ENCODE measurements at places on chromosomes 1 and 21. TPM values are rescaled to one million over a fixed set of nuclear protein-coding genes. Genes with fewer than 3 reads are reported as not detected.

Gene KANK4
- total RNA-seq, result not detected

Gene TP73
- total RNA-seq, result 8.3 TPM

Gene ZNF697
- 0.22 TPM for total RNA-seq

Gene MARK1
- total RNA-seq, result not detected

Gene GUCA2B
- not detected for total RNA-seq

Gene BTBD19
- total RNA-seq, result 1.0 TPM

Gene AKR7A3
- not detected for total RNA-seq

Gene FBXO2
- not detected for total RNA-seq

Gene BLACAT1
- not detected for total RNA-seq

Gene HTR1D
- total RNA-seq, result not detected

Gene RGS16
- not detected for total RNA-seq

DNA sequence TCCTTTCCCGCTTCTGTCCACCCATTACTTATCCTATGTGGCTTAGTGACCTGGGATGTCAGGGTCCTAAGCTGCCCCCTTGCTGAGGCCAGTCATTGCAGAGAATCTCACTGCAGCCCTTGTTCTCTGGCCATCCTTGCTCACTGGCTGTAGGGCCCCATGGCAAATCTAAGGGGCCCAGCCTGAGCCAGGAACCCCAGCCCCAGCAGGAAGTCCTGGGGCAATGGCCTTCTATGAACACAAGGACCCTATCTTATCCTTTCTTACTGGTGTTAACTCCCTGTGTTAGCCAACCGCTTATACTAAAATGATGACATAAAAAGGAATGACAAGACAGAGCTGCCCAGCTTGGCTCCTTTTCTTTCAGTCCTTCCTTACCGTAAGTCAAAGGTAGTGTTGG is 29.9 kb downstream of the DHCR24 start:
- DNase-seq, result no peak

GRCh38 chr1:84259376-84259775 is 42.1 kb upstream of the SAMD13 start:
- DNase-seq, result no peak

- no peak for DNase-seq
Measured at GRCh38 chr1:60461925-60462595, 388.5 kb upstream of the C1orf87 start.

GRCh38 chr1:150281758-150282557 is at the start of gene CIART:
CIART (plus strand) TSS chr1:150282554; CDS start chr1:150283268, 714 bp downstream.
- DNase-seq, result peak; percentile 50

GRCh38 chr1:148318123-148318903 is 164.8 kb downstream of the PPIAL4G start:
- no peak for DNase-seq

DNA sequence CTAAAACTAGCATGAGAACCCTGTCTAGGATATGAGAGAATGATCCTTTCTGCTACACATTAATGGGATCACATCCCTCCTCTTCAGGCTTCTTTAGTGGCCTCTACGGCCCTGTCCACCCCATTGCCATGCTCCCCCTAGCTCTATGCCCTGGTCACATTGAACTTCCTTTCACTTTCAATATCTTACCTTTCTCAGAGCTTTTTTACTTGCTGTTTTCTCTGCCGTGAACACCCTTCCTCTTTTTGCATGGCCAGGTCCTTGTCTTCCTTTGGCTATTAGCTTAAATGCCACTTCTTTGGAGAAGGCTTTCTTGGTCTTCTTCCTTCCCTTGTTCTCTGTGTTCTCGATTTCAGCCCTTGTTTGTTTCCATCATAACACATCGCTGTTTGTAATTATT is 97.4 kb downstream of the GIPC2 start:
- no peak for DNase-seq

- peak; percentile 88 for DNase-seq
Measured at GRCh38 chr1:153946622-153947241, at the start of gene DENND4B. DENND4B (minus strand) TSS chr1:153946718; CDS start chr1:153944374, 2,344 bp downstream.

DNA sequence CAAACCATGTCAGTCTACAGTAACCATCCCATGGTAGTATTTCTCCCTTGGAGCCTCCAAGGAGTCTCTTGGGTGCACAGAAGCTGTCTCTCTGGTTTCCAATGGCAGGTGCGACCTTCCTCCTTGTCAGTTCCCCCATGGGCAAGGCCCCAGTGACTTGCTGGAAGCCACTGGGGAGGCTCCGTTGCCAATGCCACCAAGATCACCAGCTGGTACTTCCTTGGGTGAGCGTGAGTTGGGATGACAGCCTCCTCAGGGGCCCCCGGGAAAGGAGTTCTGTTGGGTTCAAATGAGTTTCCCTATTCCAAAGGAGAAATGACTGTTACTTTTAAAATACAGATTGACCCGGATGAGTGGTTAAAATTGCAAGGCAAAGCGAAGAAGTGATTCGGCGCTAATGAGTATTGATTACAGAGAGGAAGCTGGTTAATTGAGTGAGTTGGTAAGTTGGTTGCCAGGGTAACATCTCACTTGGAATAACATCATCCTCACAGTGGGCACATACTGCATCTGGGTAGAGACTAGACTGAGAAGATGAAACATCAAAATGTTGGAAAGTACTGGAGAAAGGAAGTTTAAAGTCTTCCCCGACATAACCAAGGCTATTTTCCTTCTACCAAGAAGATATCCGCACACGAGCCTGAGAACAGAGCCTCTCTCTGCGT is 53.0 kb upstream of the LAPTM5 start:
- DNase-seq, result no peak

- peak; percentile 89 for DNase-seq
Measured at GRCh38 chr1:157069601-157070000, 24.1 kb upstream of the ARHGEF11 start.

DNA sequence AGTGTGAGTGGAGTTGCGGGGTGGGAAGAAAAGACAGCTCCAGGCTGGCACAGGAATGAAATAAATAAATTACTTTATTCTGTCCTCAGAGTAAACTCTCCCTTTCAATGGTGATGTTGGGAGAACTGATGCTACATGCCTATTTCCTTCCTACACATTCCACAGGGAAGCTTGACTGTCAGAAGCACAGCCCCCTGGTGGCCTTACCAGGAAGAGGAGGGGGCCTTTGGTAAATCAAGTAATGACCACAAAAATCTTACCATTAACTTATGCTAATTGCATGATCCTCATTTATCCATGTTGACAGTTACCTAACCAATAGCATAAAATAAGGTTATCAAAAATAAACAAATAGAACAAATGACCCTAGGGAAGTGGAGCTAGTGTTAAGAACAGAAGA is 605.0 kb upstream of the PKN2 start:
- no peak for DNase-seq

- DNase-seq, result no peak
Measured at GRCh38 chr1:183477986-183478781, 5.9 kb downstream of the SMG7 start.

DNA sequence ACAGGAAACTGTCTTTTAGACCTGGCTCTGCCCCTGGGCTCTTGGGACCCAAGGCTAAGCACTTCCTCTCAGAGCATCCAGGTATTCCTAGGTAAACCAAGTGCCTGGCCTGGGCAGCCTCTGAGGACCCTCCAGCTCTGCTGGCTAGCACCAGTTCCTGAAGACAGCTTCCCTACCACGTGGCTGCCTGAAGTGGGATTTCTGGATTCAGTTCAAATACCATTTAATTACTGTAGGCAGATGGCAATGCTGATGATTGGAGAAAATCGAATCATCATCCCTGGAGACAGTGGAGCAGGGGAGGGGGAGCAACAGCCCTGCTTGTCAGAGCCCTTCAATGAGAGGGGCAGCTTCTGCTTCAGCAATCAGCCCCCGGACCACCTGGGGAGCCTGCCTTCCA is 11.9 kb downstream of the KIF21B start:
- no peak for DNase-seq

DNA sequence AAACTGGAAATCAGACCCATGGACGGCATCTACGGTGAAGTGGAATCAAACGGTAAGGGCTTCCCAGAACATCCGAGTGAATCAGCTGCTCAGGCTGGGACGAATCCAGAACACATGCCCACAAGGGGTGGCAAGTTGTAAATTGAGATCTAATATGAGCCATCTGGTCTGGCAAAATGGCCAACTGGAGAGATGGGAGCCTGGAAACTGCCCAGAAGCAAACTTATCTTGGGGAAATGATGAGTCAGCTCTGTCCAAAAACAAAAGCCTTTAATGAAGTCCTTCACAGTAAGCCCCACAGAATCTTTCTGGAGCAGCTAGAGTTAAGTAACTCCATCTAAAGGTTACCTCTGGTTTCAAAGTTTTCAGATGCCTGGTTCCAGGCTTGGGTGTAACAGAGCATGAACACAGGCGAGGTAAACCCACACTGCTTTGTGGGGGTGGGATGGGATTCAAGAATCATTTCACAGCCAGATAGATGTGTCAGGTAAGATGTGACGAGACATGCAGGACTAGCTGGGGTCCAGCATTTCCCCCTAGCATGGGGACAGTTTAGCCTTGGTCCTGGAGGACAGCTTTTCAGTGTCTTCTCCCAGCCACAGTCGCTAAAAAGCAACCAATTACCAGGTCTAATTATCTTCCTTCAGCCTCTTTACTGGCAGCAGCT is 10.5 kb upstream of the SRP9 start:
- DNase-seq, result peak; percentile 97

DNA sequence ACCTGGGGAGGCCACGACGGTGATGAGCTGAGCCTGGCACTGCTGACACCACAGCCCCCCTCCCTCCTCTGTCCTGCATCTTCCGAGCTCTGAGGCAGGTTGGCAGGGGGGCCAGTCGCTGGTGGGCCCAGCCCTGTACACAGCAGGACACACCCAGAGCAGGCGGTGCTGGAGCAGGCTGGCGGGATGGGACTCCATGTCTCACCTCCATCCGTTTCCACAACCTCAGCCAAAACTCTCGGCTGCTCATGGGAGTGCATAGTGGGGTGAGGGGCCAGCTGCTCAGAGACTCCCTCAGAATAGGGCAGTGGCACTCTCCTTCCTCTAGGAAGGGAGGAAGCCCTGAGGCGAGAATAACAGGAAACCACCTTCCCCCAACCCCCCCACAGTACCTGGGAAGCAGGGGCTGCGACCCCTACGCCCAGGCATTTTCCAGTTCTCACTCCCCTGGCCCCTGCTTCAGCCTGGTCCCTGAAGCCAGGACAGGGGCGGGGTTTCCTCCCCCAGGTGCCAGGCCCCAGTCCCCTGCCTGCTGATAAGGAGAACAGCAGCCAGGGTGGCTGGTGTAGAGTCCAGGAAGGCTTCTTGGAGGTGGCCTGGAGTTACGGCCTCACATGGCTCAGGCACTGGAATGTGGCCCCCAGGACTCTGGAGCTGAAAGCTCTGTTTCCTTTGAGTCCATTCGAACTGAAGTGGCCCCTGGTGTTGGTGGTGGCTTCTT is 3.2 kb upstream of the IBA57 start:
- DNase-seq, result no peak

- peak; percentile 89 for DNase-seq
Measured at GRCh38 chr1:108590441-108590840, 30.5 kb downstream of the EEIG2 start.

GRCh38 chr1:174964261-174964971 is 35.3 kb upstream of the CACYBP start:
- no peak for DNase-seq

DNA sequence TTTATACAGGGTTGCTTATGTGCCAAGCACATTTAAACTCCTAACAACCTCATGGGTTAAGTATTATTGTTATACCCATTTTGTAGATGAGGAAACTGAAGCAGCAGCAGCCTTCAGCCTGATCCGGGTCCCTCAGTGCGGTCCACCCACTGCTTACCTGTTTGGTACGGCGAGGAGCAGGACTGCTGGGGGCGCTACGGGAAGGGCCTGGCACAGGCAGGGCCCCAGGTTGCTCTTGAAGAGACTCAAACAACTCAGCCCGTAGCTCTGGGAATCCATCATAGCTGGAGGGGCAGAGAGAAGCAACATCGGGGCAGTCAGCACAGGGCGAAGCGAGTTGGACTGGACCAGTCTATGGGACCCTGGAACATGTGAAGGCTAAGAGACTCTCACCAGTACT is 9.2 kb downstream of the DENND4B start:
- no peak for DNase-seq

DNA sequence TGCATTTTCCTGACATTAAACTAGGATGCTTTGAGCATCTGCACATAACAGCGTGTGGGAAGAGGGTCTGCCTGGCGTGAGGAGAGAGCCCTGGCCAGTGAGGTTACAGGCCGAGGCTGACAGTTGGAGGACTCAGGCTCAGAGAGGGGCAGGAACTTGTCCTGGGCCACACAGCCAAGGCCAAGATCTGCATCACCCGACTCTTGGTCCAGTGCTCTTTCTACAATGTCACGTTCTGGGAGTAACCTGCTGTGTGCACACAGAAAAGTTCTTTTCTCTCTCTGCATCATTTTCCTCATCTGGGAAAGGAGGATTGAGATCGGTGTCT is 42.8 kb upstream of the RUNX3 start:
- no peak for DNase-seq

GRCh38 chr1:46342084-46342656 is 1.6 kb downstream of the NSUN4 start:
- no peak for DNase-seq

GRCh38 chr1:54325703-54326461 is 80.3 kb downstream of the SSBP3 start:
- DNase-seq, result no peak

GRCh38 chr1:57474137-57474750 is 50.4 kb upstream of the DAB1 start:
- DNase-seq, result no peak

DNA sequence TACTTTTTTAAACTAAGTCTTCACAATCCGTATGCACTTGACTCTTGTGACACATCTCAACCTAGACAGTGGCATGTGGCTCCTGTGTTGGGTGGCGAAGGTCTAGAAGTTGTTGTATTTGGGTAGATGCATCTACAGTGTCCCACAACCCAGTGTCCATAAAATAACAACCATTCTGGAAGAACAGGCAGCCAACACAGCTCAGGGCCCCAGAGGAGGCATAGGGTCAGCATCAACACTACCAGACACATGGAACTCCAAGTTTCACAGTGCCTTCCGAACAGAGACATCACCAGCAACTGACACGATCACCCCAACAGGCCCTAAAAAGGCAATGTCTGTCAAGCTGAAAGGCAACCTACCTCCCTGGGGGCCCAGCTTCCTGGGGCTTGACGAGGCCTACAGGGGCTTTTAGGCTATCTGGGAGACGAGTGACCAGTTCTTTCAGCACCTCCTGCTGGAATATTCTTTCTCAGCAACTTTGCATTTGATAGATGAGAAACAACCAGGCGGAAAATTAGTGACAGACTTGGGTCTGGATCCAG is 5.6 kb downstream of the SH3BP5L start:
- no peak for DNase-seq

- DNase-seq, result no peak
Measured at GRCh38 chr1:176800978-176801513, 338.1 kb downstream of the PAPPA2 start.

- DNase-seq, result peak; percentile 99
Measured at GRCh38 chr1:234997201-234997895, 131.3 kb downstream of the TOMM20 start.

DNA sequence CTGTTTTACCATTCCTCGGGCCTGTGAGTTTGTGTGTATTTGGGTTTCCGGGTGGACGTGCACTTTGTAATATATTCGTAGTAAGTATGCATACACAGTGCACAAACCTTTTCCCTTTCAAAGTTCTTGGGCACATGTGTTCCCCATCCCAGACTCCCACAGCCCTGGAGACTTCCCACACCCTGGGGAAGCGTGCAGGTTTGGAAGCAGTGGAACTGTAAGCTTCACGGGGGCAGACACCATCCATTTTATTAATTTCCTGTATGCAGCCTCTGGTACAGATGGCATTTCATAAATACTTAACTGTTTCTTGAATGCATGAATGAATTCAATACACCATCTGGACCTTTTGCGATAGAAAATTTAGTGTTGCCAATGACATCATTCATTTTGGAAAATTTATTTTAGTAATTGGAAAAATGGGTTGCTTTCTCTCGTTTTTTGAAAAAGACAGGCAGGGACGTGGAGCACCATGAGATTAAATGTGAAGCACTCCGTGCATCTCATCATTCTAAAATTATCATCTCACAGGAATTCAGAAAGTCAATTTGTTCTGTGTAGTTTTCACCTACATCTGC is 10.8 kb downstream of the ETS2 start:
- no peak for DNase-seq
